ENCODE measurements at places on chromosomes 12 and 14. TPM values are rescaled to one million over a fixed set of nuclear protein-coding genes. Genes with fewer than 3 reads are reported as not detected.

Gene ZNF385A
- 23.0 TPM for total RNA-seq

- DNase-seq = no peak
Observed at GRCh38 chr12:53096759-53097158, 708 bp upstream of the IGFBP6 start.

- DNase-seq = no peak
Observed at GRCh38 chr12:111033281-111034082, 113.1 kb upstream of the MYL2 start.

GRCh38 chr14:23103581-23103980 is 1.2 kb downstream of the CIROP start:
- no peak for DNase-seq

Gene BCL2L2
- 19.6 TPM for total RNA-seq

- no peak for DNase-seq
Observed at GRCh38 chr12:107014055-107014454, 27.1 kb upstream of the MTERF2 start.

All from astrocyte (in vitro differentiated cells and primary cell).